ENCODE measurements at places on chromosomes 16 and 17. TPM values are rescaled to one million over a fixed set of nuclear protein-coding genes. Genes with fewer than 3 reads are reported as not detected.

DNA sequence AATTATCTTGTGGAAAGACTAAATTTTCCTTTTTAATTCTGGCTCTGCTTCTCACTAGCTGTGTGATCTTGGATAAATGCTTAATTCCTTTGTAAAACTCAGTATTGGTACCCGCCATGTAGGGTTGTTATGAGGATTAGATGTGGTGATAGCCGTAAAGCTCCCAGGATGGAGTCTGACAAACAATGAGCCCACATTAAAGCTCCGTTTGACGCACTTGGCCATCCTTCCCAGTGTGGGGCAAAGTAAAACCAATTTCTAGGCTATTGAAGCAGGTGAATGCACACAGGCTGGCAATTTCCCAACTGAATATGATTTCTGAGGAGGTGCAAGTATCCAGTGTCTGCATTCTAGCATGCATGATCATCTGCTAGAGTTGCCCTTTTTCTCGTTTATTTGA lies 123.6 kb downstream of the MRTFB start:
- peaks cover 5% of the 10 kb centered on the region for H3K27me3 ChIP-seq
- H3K36me3 ChIP-seq: no peaks in the 10 kb centered on the region
- H3K4me3 ChIP-seq: no peak overlapping the region
- DNase-seq: no peak
- H3K4me1 ChIP-seq: peaks cover 14% of the 10 kb centered on the region
- no peak overlapping the region for H3K27ac ChIP-seq

- H3K4me3 ChIP-seq: no peak overlapping the region
- no peak overlapping the region for H3K27ac ChIP-seq
- H3K36me3 ChIP-seq: no peaks in the 10 kb centered on the region
- peaks cover 3% of the 10 kb centered on the region for H3K27me3 ChIP-seq
These were observed 37.3 kb upstream of the ICAM2 start for GRCh38 chr17:64057701-64058263.

EVPLL gene
- not detected for total RNA-seq

CCL23 gene
- not detected for total RNA-seq

DNA sequence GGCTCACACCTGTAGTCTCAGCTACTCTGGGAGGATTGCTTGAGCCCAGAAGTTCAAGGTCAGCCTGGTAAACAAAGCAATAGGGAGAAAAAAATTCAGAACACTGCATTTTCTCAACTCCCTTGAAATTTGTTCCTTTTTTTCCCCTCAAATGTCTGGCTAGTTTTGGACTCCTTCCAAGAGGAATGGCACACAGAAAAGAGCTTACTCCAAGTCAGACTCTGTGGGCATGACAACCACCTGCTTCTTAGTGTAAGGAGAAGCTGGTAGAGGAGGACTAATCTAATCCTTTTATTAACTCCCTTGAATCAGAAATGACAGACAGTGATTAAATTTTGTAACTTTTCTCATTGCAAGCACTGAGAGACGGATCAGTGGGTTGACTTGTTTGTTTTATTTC lies 27.9 kb upstream of the HYDIN start:
- no peak overlapping the region for H3K4me3 ChIP-seq
- DNase-seq: no peak
- no peak overlapping the region for H3K27ac ChIP-seq
- peaks cover 21% of the 10 kb centered on the region for H3K4me1 ChIP-seq

DNA sequence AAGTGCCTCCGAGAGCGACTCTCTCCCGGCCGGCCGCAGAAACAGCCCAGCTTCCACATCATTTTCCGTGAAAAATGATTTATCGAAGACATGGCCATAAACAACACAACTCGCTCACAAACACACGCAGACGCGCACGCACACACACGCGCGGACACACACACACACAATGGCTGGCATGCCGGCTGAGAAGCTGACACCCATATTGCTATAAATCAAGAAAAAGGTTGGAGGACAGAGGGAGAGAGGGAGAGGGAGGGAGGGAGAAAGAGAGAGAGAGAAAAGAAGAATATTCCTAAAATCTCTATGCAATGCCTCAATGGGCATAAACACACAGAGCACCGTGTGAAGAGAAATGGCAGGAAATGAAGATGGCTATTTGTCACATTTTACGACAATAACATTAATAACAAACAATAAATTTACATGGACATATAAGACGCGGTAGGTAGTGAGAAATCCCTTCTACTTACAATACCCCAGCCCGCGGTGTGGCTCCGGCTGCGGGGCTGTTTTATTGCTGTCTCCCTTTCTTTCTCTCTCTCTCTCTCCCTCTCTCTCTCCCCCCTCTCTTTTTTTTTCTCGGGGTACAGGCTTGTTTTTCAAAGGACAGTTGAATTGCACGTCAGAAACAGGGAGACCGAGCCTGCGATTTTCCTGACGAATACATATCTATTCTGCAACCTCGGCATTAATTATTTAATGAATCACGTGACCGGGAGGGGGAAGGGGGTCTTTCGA lies 9.5 kb downstream of the HOXB4 start:
- H3K4me3 ChIP-seq: no peak overlapping the region
- H3K4me1 ChIP-seq: peaks cover 2% of the 10 kb centered on the region
- H3K27me3 ChIP-seq: peaks cover 28% of the 10 kb centered on the region
- no peak for DNase-seq
- no peaks in the 10 kb centered on the region for H3K36me3 ChIP-seq
- no peak overlapping the region for H3K27ac ChIP-seq

DUS2 gene
- total RNA-seq: 21.0 TPM

DNA sequence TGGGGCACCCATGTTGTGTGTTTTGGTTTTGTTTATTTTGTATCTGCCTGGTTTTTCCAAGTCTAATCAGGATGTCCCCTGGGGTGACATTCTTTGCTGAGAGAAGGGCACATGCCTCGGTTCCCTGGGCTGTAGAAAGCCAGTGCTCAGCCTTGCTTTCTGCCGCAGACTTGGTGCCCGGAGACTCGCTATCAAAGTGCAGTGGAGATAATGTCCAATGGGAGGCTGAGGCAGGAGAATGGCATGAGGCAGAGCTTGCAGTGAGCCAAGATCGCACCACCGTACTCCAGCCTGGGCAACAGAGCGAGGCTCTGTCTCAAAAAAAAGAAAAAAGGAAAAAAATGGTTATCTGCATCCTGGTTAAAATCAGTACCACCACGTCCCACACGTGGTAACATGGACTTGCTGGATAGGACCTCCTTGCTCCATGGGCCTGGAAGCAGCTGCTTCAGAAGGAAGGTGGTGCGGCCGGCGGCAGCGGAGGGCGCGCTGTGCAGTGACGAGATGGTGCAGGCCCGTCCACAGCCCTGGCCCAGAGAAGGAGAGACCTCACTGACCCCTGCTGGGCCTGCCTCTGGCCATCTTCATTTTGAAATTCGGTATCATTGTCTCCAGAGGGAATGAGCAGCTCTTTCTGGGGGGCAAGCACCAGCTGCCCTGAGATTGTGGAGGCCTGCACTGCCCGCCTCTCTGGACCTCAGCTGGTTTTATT lies 19.3 kb upstream of the IL17C start:
- no peak for DNase-seq
- H3K36me3 ChIP-seq: no peaks in the 10 kb centered on the region
- peaks cover 50% of the 10 kb centered on the region for H3K4me1 ChIP-seq

GRCh38 chr17:39094607-39095308 lies 56.7 kb downstream of the PLXDC1 start:
- no peaks in the 10 kb centered on the region for H3K27me3 ChIP-seq
- H3K36me3 ChIP-seq: no peaks in the 10 kb centered on the region
- H3K4me3 ChIP-seq: no peak overlapping the region
- DNase-seq: no peak

- H3K27me3 ChIP-seq: peaks cover 6% of the 10 kb centered on the region
- peaks cover 11% of the 10 kb centered on the region for H3K36me3 ChIP-seq
- H3K4me1 ChIP-seq: peaks cover 11% of the 10 kb centered on the region
- no peak overlapping the region for H3K27ac ChIP-seq
These were observed 156.5 kb downstream of the FOXL1 start for GRCh38 chr16:86734543-86735460.

DNA sequence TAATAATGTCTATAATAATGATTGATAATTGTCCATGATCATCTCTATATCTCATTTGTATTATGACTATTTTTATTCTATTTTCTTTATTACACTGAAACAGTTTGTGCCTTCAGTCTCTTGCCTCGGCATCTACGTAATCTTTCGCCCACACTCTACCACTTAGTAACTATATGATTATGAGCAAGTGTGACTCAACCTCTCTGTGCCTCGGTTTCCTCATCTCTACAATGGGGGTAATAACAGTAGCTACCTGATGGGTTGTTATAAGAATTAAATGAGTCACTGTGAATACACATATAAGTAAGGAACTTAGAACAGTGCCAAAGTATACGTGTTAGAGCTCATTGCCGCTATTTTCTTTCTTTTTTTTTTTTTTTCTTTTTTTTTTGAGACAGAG lies 3.7 kb upstream of the SLC16A11 start:
- no peaks in the 10 kb centered on the region for H3K36me3 ChIP-seq
- no peak overlapping the region for H3K4me3 ChIP-seq
- H3K27ac ChIP-seq: no peak overlapping the region
- H3K27me3 ChIP-seq: peaks cover 5% of the 10 kb centered on the region
- H3K4me1 ChIP-seq: peaks cover 8% of the 10 kb centered on the region

DNA sequence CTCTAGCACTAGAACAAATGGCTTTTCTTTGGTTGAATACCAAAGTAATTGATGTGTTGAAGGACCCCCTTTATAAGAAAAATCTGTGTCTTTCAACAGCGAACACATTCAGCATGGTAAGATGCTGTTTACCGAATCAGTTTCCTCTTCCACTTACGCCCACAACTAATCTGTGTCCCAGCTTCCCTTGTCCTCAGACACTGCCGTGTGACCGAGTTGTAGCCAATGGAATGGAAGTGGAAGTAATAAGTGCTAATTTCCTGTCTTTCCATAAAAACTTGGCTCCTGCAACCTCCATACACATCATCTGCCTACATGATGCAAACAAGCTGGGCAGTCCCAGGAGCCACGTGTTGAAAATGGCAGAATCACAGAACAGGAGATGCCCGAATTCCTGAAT lies 10.4 kb downstream of the CDIPT start:
- H3K4me1 ChIP-seq: peaks cover 2% of the 10 kb centered on the region
- H3K36me3 ChIP-seq: no peaks in the 10 kb centered on the region
- no peak overlapping the region for H3K4me3 ChIP-seq
- peaks cover 3% of the 10 kb centered on the region for H3K27me3 ChIP-seq
- no peak overlapping the region for H3K27ac ChIP-seq

- peak; percentile 44 for DNase-seq
- H3K4me3 ChIP-seq: peak within 1 kb of the TSS; percentile 97
- peaks cover 9% of the 10 kb centered on the region for H3K4me1 ChIP-seq
- no peak within 1 kb of the TSS for H3K27ac ChIP-seq
These were observed at the start of gene MYO1D for GRCh38 chr17:32876417-32877163. MYO1D (minus strand) TSS chr17:32877124; CDS start chr17:32876872, 252 bp downstream.
